Gastroesophageal sphincter (tissue), 4 donors: ENCODE measurements at places on chromosomes 7 and 10. TPM values are rescaled to one million over a fixed set of nuclear protein-coding genes. Genes with fewer than 3 reads are reported as not detected.

The GTF2IRD1 gene
- total RNA-seq: 21.5 TPM

The PIK3CG gene
- total RNA-seq: 2.0 TPM

The CYP26C1 gene
- total RNA-seq: not detected

The PNLIPRP3 gene
- total RNA-seq: not detected

The KAZALD1 gene
- 3.1 TPM for total RNA-seq

The CREB5 gene
- total RNA-seq: 29.9 TPM

The ASZ1 gene
- total RNA-seq: not detected

The PVRIG gene
- total RNA-seq: not detected

The NEUROG3 gene
- not detected for total RNA-seq

The GPR146 gene
- total RNA-seq: 13.6 TPM

The CCDC201 gene
- not detected for total RNA-seq

The ZC3HAV1L gene
- total RNA-seq: 7.3 TPM

The RPEL1 gene
- not detected for total RNA-seq

The VENTX gene
- total RNA-seq: 0.66 TPM

The CRCP gene
- total RNA-seq: 49.1 TPM

The CAV2 gene
- 188 TPM for total RNA-seq

The UTF1 gene
- not detected for total RNA-seq

The ATOH7 gene
- not detected for total RNA-seq

The C10orf67 gene
- total RNA-seq: not detected

The HSPA12A gene
- total RNA-seq: 12.3 TPM

The FKBP6 gene
- total RNA-seq: not detected

The SEMA4G gene
- 1.9 TPM for total RNA-seq

The TSC22D4 gene
- 38.1 TPM for total RNA-seq

The MRPL32 gene
- 45.6 TPM for total RNA-seq
